ENCODE measurements at places on chromosomes 5 and 9. TPM values are rescaled to one million over a fixed set of nuclear protein-coding genes. Genes with fewer than 3 reads are reported as not detected.

Gene SURF2
- 17.9 TPM for total RNA-seq

Gene NDUFAF2
- 45.3 TPM for total RNA-seq

Gene SLC46A2
- not detected for total RNA-seq

Gene CEL
- total RNA-seq, result 0.10 TPM

Gene RASEF
- total RNA-seq, result not detected

Gene FGF1
- 0.20 TPM for total RNA-seq

Gene SGCD
- 3.5 TPM for total RNA-seq
